Stimulated activated CD8-positive, alpha-beta memory T cell treated with anti-CD3 and anti-CD28 coated beads, Interleukin-4, amount 100 ng/mL, for 4 hours (primary cell): ENCODE measurements at places on chromosomes 7 and 10.

DNA sequence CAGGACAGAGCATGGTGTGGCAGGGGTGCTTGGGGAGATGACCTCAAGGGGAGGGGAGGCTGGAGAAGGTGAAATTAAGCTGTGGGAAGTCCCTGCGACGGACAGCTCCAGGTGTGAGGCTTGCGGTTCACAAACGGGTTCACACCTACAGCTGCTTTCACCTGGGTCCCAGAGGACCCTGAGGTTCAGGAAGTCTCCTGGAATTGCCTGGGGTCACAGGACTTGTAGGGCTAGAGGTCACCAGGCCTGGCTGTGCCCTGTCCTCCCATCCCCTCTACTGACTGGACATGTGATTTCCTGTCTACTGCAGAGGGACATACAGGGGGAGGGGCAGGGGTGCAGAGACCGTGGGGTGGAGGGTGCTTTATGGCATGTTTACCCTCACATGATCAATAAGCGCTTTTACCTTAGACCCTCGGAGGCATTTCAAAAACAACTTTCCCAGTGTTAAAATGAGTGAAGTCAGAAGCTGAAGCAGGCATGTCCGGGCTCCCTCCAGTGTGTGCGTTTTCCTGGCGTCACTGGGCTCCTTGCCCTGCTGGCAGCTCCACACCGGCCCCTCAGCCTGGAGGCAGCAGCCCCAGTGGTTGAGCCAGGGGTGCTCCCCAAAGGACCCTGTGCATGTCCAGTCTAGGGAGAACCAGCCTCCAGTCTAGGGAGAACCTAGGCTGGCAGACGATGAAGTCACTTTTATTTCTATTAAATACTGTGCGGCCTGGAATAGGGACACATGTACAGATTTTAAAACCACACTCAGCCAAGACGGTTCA lies 66.6 kb upstream of the IGFBP3 start:
- DNase-seq: no peak

DNA sequence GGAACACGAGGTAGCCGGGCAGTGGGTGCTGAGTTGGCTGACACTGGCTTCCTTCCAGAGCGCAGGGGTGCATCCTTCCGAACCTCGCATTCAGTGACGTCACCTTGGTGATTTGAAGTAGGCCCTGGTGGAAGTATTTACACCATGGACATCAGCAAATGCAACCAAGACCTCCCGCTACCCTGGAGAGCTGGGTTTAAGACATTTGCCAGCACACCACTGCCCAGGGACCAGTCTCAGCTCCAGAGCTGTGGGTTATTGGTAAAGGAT lies 106.4 kb upstream of the GPR26 start:
- DNase-seq: no peak

DNA sequence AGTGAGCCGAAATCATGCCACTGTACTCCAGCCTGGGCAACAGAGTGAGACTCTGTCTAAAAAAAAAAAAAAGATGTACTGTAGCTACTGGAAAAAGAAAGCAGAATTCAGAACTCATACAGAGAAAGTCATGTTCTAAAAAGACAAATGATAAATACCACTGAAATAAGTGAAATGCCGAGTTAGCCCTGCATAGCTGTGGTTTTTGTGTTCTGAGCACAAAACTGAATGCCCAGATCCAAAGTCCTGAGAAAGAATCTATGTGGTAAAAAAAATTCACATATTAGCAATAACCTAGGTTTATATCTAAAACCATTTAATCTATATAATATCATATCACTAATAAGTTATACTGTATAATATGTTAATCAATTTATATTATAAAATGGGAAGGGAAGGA lies 29.3 kb upstream of the HECW1 start:
- DNase-seq: no peak

DNA sequence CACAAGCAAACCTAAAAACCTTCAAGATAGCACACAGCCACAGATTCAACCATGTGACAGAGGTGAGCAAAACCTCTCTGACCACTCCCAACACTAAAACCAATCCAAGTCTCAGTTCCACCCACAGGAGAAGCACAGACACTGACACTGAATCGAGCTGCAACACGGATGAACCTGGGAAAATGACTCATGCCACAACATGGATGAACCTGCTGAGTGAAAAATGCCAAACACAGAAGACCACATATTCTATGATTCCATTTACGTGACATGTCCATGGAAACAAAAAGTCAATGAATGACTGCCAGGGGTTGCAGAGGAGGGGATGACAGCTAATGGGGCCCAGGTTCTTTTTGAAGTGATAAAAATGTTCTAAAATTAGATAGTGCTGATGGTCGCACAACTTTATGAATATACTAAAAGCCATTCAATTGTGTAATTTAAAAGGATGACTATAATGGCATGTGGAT lies 22.0 kb downstream of the CYTH3 start:
- DNase-seq: no peak

GRCh38 chr10:79381804-79382221 lies 34.5 kb downstream of the PPIF start:
- no peak for DNase-seq
